Activated T-helper 1 cell treated with Interleukin-2 at 50 U/mL for 16 hours (primary cell): ENCODE measurements at places on chromosomes 11 and 22.

GRCh38 chr11:105220121-105220520 lies 80.6 kb upstream of the CARD18 start:
- no peak for DNase-seq

GRCh38 chr11:128704517-128704916 lies 10.6 kb downstream of the FLI1 start:
- DNase-seq: no peak

DNA sequence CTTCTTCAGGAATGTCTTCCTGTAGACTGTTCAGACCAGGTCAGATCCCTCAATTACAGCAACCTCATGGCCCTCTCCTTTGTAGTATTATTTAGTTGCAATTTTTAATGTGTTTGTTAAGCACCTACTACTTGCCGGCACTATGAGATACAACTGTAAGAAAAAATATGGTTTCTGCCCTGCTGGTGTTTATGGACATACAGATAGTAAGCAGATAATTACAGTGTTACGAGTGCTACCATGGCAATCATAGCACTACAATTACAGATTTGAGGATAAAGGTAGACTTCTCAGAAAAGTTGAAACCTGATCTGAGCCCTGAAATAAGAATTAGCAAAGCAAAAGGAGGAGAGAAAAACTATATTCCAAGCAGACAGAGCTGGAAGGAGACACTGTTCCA lies 2.8 kb downstream of the LRRC51 start:
- DNase-seq: no peak

DNA sequence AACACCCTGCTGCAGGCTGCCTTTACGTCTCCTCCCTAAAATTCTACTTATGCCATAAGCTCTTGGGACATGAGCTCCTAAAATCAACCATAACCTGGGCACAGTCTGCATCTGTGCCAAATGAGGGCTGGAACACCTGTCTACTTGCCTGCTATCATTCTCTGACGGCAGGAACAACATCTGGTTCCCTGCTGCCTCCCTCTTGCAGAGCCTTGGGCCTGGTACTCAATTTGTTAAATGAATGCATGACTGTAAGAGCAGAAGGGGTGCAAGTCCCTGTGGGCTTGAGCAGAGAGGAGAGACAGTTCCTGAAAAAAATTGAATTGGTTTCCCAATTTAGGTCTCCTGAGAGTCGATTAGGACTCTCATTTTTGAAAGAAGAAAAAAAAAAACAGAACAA lies 66.7 kb upstream of the CSNK2A3 start:
- no peak for DNase-seq

GRCh38 chr22:34608540-34609115 lies 457.3 kb upstream of the ISX start:
- no peak for DNase-seq
